Temporal lobe (tissue), 4 donors: ENCODE measurements at places on chromosomes 3 and 15. TPM values are rescaled to one million over a fixed set of nuclear protein-coding genes. Genes with fewer than 3 reads are reported as not detected.

GUCA1C gene
- total RNA-seq: not detected

SPSB4 gene
- 7.6 TPM for total RNA-seq

USP19 gene
- 42.8 TPM for total RNA-seq

C3orf49 gene
- not detected for total RNA-seq

FURIN gene
- total RNA-seq: 14.8 TPM

PPM1L gene
- 78.4 TPM for total RNA-seq

ILDR1 gene
- total RNA-seq: not detected

CYP8B1 gene
- total RNA-seq: not detected

RHO gene
- total RNA-seq: not detected

ARNT2 gene
- 72.8 TPM for total RNA-seq

RPP25 gene
- total RNA-seq: 4.2 TPM

PLA2G4D gene
- not detected for total RNA-seq

WNT7A gene
- 9.6 TPM for total RNA-seq

GPR27 gene
- total RNA-seq: 34.2 TPM

ZMYND10 gene
- 5.9 TPM for total RNA-seq

SLC6A1 gene
- 54.6 TPM for total RNA-seq

SAMD7 gene
- not detected for total RNA-seq

HIGD2B gene
- not detected for total RNA-seq

DNAJA4 gene
- total RNA-seq: 23.1 TPM

NR1I2 gene
- 0.74 TPM for total RNA-seq

PROS1 gene
- 7.6 TPM for total RNA-seq

COL6A5 gene
- under 0.01 TPM for total RNA-seq

SI gene
- not detected for total RNA-seq

KCNAB1 gene
- 19.9 TPM for total RNA-seq

CTDSPL gene
- 11.8 TPM for total RNA-seq

PARP15 gene
- 0.49 TPM for total RNA-seq

YEATS2 gene
- 49.9 TPM for total RNA-seq

PARP3 gene
- total RNA-seq: 5.9 TPM

PP2D1 gene
- not detected for total RNA-seq

FBXO40 gene
- total RNA-seq: under 0.01 TPM

CCDC14 gene
- total RNA-seq: 84.1 TPM

BOC gene
- total RNA-seq: 8.1 TPM

SLC22A14 gene
- total RNA-seq: 0.25 TPM

PLA2G4E gene
- total RNA-seq: not detected

ALDH1A2 gene
- total RNA-seq: 4.9 TPM

ZXDC gene
- total RNA-seq: 26.8 TPM

ESYT3 gene
- total RNA-seq: 0.74 TPM

GPR149 gene
- 1.7 TPM for total RNA-seq

UBE2E2 gene
- total RNA-seq: 81.9 TPM
